ENCODE measurements at places on chromosomes 16 and 17.
A peak's percentile ranks its signal among the peaks of the same experiment; 100 is the strongest.

GRCh38 chr17:45428050-45428617 lies 4.5 kb downstream of the ARHGAP27 start:
- peak; percentile 88 for DNase-seq

DNA sequence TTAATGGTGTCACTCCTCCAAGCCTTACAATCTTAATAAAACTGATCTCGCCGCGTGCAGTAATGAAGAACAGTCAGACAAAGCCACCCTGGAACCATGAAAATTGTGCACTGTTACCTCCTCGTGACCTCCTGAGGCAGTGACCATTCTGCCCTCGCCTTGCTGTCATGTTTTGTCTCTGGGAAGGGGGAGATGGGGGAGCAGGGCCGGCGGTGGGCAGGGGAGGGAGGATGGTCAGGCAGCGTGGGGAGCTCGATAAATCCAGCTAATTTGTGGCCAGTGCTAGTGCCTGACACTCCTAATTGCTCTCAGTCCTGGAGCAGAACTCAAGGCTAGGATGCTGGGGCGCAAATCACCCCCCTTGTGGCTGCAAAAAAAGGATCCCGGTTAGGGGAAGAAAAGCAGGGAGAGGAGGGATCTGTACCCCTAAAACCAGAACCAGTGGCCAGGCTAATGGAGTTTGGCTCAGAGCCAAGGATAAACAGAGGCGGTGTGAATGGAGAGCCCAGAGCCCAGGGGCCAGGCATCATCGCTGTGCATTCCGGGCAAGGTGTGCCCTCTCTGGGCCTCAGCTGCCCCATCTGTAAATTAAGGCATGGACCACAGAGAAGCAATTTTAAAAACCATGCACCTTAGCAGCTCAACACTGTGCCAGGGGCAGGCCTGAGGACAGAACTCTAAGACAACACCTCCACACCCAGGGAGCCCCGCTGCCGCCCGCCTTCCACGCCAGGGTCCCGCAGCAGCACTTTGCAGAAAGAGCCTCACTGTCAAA lies 113.3 kb downstream of the ZNF423 start:
- DNase-seq, result no peak

DNA sequence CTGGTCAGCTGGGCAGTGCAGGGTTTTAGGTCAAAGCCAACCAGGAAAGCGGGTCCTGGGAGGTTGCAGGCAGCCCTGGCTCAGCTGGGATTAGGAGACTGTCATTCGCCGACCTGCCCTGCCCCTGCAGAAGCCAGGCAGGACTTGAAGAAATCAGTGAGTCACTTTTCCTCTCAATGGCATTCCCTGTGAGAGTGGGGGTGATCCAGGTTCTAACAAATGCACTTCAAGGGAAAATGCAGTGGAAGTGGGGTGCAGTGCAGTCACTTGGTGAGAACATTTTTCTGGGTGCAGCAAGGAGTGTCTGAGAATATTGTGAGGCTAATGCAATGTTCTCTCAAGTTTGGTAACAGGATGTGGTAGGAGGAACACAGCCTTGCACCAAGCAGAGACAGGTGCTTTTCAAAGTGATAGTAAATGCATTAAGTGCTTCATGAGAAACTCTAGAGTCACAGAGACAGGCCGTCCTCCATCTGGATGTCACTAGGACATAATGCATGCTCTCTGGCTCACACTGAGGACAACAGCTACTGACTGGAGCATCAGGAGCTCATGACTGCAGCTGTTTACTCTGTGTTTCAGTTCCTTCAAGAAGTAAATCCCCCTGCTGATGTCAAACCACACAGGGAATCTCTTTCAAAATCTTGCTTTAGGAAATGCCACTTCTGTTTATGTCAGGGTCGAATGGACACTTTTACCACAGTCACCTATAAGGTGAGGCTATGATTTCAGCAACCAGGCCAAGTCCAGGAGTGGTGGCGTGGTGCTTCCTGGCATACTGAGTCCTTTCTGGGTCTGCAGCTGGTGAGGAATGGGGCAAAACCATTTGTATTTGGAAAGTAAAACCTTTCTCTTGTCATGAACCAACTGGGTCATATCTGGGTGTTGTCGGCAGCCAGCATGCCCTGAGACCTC lies 16.7 kb downstream of the CDK5R1 start:
- no peak for DNase-seq

- no peak for DNase-seq
These were observed 841 bp upstream of the GPT2 start for GRCh38 chr16:46883353-46883689.

GRCh38 chr17:60158751-60159478 lies 9.1 kb downstream of the CA4 start:
- DNase-seq, result no peak

GRCh38 chr17:6592173-6592572 lies 35.8 kb upstream of the PITPNM3 start:
- DNase-seq, result no peak

DNA sequence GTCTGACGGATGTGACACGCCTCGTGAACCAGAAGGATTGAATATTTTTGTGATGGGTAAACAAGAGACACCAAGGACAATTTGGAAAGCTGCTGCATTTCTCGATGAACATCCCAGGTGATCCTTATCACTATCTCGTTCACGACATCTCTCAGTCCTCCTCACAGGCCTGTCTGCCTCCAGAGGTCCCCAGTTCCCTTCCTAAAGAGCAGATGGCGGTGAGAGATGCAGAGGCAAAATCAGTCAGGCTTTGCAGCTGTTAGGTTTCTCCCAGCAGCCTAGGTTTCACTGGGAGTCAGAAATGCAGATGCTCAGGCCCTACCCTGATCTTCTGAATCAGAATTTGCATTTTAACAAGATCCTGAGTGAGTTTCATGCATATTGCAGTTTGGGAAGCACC lies 23.6 kb downstream of the SCPEP1 start:
- DNase-seq, result no peak

- no peak for DNase-seq
These were observed 18.5 kb upstream of the SPNS2 start for GRCh38 chr17:4479982-4480751.

- DNase-seq, result no peak
These were observed 57.9 kb upstream of the CES5A start for GRCh38 chr16:55933038-55933437.

DNA sequence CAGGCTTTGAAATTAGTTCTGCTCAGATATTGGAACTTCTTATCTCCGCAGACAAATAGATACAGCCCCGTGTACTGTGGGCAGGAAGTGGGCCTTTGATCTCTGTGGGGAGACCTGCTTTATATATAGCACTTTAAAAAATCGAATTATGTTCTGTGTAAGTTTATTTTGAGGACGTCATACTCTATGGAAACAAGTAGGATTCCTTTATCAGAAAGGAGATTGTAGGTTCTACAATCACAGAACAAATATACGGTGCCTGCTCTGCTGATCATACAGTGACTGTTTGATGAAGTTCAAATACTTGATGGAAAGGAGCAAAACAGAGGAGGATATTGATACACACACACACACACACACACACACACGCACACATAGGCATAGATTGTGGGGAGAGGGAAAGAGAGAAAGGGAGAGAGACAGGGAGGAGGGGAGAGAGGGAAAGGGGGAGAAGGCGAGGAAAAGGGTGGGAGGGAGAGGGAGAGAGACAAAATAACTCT lies 14.7 kb upstream of the TMEM220 start:
- no peak for DNase-seq

DNA sequence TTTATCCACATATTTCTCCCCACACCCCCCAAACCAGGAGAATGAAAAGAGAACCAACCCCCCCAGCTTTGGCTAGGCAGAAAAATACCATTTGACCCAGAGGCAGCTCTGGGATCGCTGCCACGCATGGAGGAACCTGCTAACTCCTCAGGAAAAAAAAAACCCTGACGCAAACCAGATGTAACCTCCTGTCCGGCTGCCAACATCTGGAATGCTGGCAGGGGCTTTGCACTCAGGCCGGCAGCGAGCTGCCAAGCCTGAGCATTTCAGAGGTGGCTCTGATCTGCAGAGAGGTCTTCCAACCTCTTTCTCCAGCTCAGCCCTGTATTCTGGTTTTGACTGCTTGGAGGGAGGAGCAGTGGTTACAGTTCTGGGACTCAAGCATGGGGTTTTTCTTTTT lies 8.2 kb downstream of the IGFBP4 start:
- DNase-seq, result no peak

- DNase-seq, result no peak
These were observed 26.6 kb downstream of the PIEZO1 start for GRCh38 chr16:88758227-88758943.

- no peak for DNase-seq
These were observed 62.1 kb upstream of the ADAMTS18 start for GRCh38 chr16:77496934-77497333.

GRCh38 chr16:30004811-30005242 lies 6.0 kb downstream of the DOC2A start:
- no peak for DNase-seq

- no peak for DNase-seq
These were observed 22.6 kb downstream of the AKAP1 start for GRCh38 chr17:57107498-57108101.

GRCh38 chr16:57633383-57634064 lies 5.1 kb downstream of the ADGRG1 start:
- DNase-seq, result no peak

DNA sequence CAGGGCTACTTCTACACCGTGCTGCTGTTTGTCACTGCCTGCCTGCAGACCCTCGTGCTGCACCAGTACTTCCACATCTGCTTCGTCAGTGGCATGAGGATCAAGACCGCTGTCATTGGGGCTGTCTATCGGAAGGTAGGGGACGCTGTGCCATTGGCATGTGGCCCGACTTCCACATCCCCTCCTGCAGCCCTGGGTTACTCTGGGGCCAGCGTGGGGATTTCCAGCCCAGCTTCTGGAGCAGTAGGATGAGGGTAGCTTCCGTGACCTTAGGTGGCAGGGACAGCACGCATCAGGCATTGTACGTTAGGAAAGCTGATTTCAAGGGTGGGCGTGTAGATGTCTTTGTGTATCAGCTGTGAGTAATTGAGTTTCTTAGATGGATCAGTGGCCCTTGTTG lies 96.5 kb downstream of the ABCC1 start:
- peak; percentile 13 for DNase-seq

DNA sequence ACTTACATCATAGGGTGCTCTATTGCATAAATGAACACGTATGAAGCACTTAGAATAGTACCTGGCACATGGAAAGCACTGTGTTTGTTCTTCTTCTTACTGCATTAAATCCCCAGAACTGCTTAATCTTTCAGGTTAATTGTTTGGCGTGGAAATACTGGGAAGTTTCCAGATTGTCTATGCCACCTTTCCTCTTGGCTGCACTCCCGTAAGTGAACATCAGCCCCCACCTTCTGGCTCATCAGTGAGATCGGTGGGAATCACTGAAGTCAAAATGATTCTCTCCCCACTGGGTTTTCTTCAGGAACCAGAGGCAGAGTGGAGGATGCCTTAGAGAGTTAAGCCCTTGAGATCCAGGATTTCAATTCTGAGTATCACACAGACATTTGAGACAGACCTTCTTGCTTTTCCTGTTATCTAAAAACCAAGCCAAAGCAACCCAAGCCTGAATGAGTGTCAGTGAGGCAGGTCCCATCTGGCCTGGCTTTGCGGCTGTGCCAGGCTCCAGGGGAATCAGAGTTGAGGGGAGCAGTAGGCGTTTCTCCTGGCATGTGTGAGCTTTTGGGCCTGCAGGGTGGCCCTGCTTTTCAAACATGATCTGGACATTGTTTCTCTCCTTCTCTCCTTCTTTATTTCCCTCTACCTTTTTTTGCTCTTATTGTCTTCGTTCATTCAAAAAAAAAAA lies 59.1 kb downstream of the OTOA start:
- DNase-seq, result no peak

DNA sequence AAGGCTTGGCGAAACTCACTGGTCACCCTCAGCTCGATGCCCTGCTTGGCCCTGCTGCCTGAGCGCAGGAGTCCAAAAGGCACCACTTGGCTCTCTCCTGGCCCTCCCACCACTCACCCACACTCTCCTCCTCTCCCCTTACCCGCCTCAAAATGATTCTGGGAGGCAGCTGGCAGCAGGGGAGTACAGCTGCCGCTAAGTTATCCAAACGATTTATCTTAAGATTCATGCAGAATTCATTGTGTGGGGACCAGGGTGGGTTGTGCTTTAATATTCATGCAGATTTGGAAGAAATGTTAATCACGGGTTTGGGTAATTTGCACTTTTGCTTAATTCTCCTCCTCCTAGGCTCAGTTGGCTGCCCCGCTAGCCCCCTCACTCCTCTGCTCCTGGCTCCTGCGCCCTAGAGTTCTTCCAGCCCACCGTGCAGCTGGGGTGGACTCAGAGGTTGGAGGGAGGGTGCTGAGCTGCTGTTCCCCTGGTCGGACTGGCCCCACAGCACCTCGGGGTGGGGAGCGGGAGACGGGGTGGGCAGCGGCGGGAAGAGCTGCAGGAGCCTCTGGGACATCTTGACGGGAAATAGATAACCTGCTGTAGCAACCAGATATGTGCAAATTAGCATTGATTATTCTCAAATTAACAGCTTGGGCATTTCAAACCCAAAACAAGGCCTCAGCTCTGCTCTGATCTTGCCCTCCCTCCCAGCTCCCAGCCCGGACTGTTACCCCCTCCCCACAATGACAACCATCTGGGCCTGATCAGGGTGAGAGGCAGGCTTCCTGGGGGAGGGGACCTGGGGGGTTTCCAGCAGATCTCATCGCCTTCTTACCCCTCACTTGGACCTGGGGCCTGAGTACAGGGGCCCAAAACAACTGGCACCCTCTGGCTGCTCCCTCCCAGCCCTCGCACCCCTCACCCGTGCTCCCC lies 122.6 kb upstream of the RPL38 start:
- DNase-seq, result no peak

DNA sequence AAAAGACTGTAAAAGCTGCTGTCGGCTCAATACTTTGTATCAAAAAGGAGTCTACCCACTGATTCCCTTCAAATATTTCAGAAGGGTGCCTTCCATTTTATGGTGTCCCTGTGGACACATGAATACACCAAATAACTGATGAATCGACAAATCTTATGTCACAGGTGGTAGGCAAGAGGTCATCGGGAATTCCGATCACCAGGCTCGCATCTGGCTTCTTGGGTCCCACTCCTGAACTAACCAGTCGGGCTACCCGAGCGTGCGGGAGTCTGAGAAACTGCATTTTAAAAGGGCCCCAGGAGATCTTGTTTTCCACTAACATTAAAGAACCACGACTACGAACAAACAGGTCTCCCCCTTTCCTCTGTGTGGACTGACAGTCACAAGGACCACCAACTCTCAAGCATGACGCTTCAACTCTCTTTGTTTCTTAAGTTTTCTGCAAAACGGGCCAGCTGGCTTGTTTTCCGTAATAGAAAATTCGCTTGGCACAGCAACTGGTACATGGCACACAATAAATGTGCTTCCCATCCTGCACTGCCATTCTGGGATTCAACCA lies 873 bp downstream of the PSME3IP1 start:
- no peak for DNase-seq

GRCh38 chr16:23244122-23244521 lies 58.0 kb upstream of the SCNN1B start:
- no peak for DNase-seq

DNA sequence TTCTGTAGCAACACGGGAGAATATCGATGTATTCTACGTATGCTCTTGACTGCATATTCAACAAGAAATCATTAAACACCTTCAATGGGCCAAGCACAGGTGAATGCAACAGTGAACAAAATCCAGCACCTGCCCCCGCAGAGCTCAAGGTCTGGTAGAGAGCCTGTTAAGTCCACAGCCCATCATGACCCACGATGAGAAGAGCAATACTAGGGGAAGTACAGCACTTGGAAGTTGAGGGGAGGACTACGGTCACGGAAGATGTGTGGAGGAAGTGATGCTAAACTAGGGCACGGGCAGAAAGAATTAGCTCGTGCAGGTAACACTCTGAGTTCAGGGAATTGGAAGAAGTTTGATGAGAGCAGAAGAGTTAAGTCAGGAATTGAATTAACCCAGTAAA lies 253.6 kb downstream of the HAPSTR1 start:
- no peak for DNase-seq

- no peak for DNase-seq
These were observed 284.2 kb downstream of the SNX29 start for GRCh38 chr16:12260647-12261262.

All from stimulated activated naive CD8-positive, alpha-beta T cell treated with anti-CD3 and anti-CD28 coated beads, Interleukin-15, Interleukin-2, amounts not matched to agents 100 U/mL and 50 U/mL, for 24 hours (primary cell).